ENCODE measurements at places on chromosomes 4 and X. TPM values are rescaled to one million over a fixed set of nuclear protein-coding genes. Genes with fewer than 3 reads are reported as not detected.
A peak's percentile ranks its signal among the peaks of the same experiment; 100 is the strongest.

- no peak for DNase-seq
Measured at GRCh38 chr4:90328558-90328957, 201.4 kb downstream of the CCSER1 start.

DNA sequence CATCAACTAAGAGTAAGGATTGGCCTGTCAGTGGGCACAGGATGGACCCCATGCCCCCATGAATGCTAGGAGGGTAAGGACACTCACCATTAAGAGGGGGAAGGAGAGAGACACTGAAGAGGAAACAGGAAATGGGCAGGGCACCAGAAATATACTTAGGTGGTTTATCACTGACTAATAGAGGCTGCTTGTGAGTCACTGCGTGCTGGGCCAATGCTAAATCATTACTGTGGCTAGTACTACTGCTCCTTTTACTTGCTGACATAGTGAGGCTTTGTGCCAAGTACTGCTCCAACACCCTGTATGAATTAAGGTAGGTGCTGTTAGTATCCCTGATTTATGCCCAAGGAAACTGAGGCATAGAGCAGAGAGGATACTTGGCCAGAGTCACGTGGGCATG, 130.4 kb upstream of the FRMPD4 start:
- DNase-seq: peak; percentile 4

DNA sequence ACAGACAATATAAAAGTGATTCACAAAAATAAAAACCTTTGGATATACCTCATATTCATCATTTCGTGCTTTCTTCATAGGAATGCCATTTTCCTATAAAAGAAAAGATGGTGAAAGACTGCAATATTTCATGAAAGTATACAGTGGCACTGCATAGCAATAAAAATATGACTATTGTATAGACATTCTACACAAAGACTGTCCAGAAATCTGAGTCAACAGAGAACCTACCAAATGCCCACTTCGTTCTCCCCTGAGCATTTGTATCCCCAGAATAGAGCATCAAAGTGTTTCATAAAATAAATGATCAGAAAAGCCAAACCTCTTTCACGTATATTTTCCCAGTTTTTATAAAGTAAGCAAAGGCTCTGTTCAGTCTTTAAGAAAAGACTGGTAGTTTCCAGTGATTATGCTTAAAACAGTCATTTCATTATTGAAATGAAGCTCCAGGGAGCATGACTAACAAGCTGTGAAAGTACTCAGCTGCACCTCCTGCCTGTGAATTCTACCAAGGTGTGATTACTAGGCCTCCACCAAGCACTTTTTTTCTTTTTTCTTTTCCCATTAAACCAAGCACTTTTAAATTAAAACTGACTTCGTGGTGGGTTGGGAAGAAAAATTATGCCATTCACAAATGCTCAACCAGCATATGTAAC, 20.2 kb downstream of the PPA2 start:
- peak; percentile 60 for DNase-seq

DNA sequence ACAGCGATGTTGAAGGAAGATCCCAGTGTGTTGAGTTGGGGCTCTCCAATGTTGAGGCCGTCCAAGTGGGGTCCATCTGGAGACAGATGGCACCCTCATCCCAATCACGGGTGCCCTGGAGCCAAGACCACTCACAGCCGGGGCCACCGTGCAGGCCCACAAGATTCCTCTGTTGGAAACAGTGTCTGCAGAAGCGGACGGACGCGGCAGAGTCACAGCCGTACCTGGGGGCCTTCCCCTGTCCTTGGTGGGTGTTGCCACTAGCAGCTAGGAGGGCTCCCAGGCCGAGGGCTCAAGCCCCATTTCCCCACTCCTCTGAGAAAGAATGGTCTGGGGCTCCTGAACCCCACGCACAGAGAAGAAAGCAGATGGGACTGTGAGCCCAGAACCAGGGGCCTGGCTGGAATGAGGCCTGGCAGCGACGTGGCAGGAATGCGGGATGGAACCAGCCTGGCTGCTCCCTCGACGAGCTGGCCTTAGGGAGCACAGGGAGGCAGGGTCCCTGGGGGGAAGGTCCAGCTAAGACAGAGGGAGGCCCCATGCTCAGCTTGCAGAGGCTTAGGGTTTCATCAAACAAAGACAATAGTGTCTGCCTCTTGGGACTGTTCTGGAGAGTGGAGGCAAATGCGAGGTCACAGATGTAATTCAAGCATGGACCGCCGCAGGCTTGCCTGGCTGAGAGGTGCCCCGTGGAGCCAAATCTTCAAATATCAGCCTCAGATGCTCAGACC, 228.9 kb downstream of the AFAP1 start:
- no peak for DNase-seq

- no peak for DNase-seq
Measured at GRCh38 chr4:185880571-185880970, 68.6 kb upstream of the SORBS2 start.

DNA sequence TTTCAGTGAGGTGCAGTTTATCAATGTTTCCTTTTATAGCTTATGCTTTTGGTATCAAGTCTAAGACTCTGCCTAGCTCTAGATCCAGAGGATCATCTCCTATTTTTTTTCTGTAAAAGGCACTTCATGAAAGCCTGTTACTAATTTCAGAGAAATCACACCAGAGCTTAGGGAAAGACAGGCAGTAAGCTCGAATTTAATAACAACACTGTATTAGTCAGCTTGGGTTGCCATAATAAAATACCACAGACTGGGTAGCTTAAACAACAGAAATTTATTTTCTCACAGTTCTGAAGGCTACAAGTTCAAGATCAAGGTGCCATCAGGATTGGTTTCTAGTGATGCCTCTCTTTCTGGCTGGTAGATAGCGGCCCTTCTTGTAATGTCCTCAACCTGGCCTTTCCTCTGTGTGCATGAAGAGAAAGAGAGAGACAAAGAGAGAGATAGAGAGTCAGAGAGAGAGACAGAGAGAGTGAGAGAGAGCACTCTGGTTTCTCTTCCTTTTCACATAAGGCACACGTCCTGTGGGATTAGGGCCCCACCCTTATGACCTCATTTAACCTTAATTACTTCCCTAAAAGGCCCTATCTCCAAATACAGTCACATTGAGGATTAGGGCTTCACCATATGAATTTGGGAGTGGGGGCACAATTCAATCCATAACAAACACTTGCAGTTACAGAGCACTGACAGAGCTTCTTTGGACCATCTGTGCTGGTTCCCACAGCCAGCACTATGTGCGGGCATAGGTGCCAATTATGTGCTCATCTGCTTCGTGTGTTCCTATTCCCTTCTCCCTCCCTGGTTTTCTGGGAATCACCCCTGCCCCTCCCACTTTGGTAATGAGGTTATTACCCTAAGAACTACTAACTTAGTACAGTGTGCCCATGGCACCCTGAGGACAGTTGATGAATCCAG, 114.8 kb upstream of the MED14 start:
- DNase-seq: no peak

DNA sequence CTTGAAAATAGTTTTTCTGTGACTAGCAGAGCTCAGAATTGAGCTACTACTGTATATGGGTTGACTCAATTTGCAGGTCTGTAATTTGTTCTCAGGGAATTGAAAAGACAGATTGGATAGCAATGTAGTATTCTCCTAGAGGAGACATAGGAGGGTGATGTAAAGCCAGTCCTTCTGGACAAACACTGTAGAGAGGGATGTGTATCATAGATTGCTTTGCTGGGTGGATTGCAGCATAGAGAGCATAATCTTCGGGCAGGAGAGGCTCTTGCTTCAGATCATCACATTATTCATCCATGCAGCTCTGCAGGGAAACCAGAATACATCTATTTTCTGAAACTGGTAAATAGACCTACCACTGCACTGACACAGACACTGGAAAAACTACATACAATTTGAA, 1110.5 kb downstream of the RAPGEF2 start:
- no peak for DNase-seq

- no peak for DNase-seq
Measured at GRCh38 chrX:66012094-66012534, 27.8 kb downstream of the VSIG4 start.

GRCh38 chr4:56728512-56728911, 47.4 kb upstream of the HOPX start:
- no peak for DNase-seq

GRCh38 chr4:119087656-119088055, 48.0 kb upstream of the MYOZ2 start:
- DNase-seq: no peak

DNA sequence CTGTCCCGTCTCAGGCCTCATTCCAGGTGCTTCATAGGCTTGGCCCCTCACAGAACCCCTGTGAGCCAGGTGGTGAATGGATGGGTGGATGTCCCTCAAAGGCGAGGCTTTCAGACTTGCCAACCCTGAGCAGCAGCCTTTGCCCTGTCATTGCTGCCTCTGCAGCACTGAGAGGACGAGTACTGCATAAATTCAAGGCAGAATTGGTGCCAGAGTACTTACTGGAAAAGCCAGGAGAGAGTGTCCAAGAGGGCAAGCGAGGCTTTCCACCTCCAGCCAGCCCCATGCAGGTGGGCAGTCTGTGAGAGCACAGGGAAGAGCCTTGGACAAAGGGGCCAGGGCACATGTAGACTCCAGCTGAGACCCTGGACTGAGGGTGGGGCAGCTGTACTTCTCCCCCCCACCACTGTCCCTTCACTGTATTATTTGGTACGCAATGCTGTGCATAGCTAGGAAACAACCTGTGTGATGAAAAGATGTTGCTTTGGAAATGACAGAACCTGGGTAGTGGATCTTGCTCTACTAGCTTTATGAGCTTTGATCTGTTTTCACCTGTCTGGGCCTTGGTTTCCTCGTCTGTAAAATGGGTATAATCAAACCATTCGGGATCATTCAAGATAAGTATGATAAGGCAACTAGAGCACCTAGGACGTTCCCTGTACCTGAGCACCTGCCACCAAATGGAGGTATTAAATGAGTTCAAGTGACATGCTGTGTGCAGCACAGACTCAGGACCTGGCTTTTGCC, 224.9 kb upstream of the PSAPL1 start:
- DNase-seq: no peak

GRCh38 chr4:8697826-8698225, 105.3 kb downstream of the CPZ start:
- no peak for DNase-seq

DNA sequence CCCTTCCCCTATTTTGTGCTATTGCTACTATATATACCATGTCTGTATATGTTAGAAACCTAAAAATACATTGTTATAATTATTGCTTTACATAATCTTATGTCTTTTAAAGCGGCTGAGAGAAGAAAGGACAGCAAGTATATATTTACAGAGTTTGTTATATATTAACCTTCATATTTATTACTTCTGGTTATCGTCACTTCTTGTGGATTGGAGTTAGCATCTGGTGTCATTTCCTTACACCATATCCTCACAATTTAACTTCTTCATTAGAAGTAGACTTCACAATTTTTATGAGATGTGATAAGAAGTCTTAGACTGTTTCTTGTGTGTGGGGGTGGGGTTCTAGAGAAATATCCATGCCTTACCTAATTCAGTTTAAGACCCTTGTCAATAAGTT, 123.1 kb downstream of the ATXN3L start:
- DNase-seq: no peak

DNA sequence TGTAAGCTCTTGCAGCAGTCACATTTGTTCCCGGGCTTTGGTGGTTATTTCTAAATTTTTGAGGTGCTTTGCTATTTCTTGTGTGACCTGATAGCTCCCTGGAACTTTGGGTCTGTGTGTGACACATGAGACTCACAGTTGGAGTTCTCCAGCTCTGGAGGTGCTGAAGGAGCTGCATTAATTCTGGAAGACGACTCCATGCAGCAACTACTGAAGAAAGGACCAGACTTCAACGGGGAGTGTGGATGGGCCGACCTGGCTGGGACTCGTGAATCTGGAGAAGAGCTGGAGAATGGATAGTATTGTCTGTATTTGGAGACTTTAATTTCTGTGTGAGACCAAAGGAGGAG, 1.5 kb downstream of the MRFAP1 start:
- no peak for DNase-seq

GRCh38 chr4:173332963-173333657, 1.0 kb downstream of the HMGB2 start:
- peak; percentile 43 for DNase-seq

DNA sequence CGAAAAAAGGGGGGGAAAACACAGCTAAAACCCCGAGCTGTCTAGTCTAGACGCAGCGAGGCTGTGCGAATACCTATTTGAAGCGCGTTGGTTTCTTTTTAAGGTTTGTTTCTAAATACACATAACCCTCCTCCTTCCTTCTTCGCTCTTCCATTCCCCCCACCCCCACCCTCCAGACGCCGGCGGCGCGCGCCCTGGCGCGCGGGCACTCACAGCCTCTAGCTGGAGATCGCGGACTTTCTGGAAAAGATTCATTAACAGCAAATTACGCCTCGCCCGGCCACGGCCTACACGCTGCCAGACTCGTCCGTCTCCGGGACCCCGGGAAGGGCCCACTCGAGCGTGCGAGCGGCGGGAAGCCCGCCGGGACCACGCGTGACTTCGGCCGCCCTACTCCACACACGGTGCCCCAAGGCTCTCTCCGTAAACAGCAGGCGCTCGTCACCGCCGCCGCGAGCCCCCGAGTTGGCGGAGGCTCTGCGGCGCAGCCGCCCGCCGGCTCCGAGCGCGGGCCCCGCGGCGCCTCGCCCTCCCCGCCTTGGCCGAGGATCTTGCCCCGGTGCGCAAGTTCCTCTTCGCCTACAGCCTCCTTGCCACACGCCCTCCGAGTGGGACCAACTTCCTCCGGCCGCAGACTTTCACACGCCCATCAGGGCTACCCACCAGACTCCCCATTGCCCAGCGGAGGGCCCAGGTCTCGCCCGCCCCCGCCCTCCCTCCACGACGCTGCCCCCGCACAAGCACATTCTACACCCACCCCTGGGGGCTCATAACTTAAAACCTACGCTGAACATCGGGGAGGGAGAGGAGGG, 2.0 kb downstream of the BCOR start:
- DNase-seq: peak; percentile 48

DNA sequence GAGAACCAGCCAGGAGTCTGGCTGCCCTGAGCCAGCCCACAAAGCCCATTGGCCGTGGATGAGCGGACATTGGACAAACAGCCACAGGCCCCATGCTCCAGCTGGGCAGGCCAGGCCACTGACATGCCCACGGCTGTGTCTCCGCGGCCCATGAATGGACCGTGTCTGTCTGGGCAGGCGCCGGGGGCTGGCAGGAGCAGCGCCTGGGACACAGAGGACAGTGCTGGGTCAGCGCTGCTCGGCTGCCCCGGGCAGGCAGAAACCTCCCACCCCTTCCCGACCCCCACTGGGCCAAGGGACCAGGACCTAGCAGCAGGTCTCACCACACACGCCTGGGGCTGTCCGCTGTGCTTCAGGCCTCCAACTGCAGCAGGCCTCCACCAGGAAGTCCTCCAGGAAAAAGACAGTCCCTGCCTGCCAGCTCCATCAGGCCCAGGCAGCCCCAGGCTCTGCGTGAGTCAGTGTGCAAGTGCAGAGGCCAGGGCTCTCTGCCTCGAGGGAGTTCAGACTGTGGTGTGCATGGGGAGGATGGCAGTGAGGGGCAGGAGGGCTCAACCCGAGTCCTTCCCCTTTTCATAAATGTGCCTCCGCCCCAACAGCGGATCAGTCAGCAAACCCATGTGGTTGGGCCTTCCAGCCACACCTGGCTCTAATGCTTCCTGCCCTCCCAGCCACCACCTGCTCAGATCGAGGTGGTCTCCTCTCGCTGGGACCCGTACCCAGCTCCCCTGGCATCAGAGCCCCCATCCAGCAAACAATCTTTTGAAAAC, 17.2 kb upstream of the FGFR3 start:
- no peak for DNase-seq

GRCh38 chrX:68699960-68700746, 52.7 kb downstream of the STARD8 start:
- DNase-seq: no peak

The JCHAIN gene
- not detected for total RNA-seq

The MAGEE2 gene
- total RNA-seq: not detected

The ARHGAP6 gene
- not detected for total RNA-seq

The UGT2B11 gene
- not detected for total RNA-seq

The VCX3A gene
- not detected for total RNA-seq

The GUCY1B1 gene
- total RNA-seq: 0.63 TPM

The PAGE2B gene
- 0.55 TPM for total RNA-seq

The ZAR1 gene
- total RNA-seq: not detected

The NPY2R gene
- not detected for total RNA-seq

The GPR34 gene
- total RNA-seq: not detected

The CLDN22 gene
- not detected for total RNA-seq

Measured in activated CD4-positive, alpha-beta T cell treated with anti-CD3 and anti-CD28 coated beads for 36 hours (primary cell).